ENCODE measurements at places on chromosomes 3 and 15.

GRCh38 chr15:66472176-66472999, 25.2 kb downstream of the SNAPC5 start:
- peak; percentile 13 for DNase-seq

DNA sequence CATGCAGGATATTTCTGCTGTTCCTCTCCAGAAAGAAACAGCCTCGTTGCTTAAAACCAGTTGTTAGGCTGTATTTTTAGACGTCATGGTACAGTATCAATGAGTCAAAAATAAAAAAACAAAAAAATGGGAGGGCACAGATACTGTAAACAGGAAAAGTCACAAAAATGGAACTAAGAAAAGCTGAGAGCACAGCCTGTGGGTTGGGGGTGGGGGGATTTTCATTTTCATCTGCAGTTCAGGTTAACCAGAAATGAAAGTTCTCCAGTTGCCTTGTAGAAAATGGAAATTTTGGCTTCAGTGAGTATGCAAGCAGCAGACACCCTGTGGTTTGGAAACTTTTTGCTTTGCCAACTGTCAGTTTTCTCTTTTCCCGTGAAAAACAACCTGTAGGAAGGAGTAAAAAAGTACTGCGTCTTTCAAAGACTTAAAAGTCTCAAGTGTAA, 59.0 kb downstream of the FRMD4B start:
- peak; percentile 63 for DNase-seq

GRCh38 chr15:68204776-68205557, at the start of gene CALML4:
Gene CALML4, minus strand, starts transcription at chr15:68205332. Its CDS starts 85 bp downstream, at chr15:68205247.
- DNase-seq, result no peak

DNA sequence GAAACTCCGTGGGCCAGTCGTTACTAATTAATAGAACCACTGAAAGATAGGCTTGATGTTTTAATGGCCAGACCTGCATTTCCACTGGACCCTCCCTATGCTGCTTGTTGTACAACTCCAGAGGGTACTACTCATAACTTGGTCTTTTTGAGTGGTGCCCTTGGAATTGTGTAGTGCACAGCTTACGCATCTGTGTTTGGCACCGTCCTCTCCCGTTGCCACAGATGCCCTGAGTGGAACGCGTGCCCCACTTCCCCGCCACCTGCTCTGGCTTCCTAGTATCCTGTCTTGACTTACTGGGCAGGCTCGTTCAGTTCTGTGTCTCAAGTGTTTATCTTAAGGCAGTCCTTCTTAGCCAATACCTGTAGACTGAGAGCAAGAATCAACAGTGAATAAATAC, 78.7 kb downstream of the USP13 start:
- DNase-seq, result no peak

DNA sequence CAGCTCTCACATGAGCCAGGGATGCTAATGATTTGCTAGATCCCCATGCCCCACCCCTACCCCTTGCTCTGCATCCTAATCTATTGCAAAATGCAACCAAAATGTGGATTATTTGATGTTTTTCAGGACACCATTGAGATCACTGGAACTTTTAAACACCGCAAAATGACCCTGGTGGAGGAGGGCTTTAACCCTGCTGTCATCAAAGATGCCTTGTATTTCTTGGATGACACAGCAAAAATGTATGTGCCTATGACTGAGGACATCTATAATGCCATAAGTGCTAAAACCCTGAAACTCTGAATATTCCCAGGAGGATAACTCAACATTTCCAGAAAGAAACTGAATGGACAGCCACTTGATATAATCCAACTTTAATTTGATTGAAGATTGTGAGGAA, 29.7 kb downstream of the HDC start:
- DNase-seq, result no peak

DNA sequence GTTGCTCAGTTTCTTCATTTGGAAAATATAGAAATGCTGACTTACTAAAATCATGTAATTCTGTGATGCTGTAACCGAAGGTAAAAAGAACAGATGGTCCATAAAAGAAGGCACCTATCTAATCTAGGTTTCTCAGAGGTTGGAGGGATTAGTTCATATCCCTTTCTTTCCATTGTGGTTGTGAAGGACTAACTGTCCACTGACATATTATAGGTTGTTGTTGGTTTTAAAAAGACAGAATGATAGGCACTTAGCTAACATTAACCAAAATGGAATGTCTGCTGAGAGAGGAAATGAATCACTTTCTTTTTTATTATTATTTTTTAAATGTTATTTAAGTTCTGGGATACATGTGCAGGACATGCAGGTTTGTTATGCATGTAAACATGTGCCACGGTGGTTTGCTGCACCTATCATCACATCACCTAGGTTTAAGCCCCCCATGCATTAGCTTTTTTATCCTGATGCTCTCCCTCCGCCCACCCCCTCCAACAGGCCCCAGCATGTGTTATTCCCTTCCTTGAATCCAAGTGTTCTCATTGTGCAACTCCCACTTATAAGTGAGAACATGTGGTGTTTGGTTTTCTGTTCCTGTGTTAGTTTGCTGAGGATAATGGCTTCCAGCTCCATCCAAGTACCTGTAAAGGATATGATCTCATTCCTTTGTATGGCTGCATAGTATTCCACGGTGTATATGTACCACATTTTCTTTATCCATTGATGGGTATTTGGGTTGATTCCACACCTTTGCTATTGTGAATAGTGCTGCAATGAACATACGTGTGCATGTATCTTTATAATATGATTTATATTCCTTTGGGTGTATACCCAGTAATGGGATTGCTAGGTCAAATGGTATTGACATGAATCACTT, 45.8 kb downstream of the ALDH1A2 start:
- DNase-seq, result no peak

- DNase-seq, result no peak
Observed at GRCh38 chr3:141063831-141064230, 12.7 kb downstream of the SPSB4 start.

Data from activated CD4-positive, alpha-beta T cell treated with anti-CD3 and anti-CD28 coated beads for 4 hours (primary cell).